Activated CD4-positive, alpha-beta T cell treated with anti-CD3 and anti-CD28 coated beads for 4 hours (primary cell): ENCODE measurements at places on chromosomes 13 and 19.

- DNase-seq: peak; percentile 52
Measured at GRCh38 chr19:54189145-54189734, at the start of gene MBOAT7. Gene MBOAT7 (minus strand): TSS chr19:54189580. CDS start chr19:54188508, 1,072 bp downstream.

DNA sequence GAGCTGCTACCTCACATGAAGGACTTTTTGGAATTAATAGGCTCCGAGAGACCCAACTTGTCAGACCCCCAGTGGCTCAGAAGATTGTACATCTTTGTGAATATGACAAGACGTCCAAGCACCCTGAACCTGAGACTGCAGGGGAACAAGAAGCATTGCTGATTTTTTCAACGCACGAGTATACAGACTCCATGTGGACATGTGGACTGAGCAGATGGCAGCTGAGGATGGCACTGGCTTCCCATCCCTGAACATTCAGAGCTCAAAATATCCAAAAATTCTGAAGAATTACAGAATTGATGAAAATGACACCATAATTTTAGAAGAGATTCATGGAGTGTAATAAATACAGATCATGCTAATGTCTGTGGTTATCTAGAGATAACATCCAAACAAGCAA lies 254.1 kb downstream of the MZT1 start:
- no peak for DNase-seq

DNA sequence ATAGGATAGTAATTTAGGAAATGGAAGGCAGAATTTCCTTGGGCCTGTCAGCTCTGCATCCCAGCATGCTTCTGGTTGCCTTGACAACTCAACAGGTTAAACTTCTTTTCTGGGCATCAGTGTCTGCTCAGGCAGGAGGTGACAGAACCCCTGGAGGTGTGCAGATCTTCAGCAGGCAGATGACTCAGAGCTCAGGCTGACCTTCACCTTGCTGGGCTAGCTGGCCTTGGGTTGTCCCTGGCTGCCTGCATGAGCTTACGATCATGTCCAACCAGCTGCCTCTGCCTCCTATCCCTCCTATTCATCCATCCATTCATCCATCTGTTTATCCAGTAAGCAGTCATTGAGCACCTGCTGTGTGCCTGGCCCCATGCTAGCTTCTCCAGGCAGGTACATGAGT lies 81.2 kb upstream of the KCTD15 start:
- no peak for DNase-seq

GRCh38 chr19:6126335-6126974 lies 9.0 kb upstream of the ACSBG2 start:
- no peak for DNase-seq

GRCh38 chr13:50170447-50171037 lies 155.3 kb downstream of the KCNRG start:
- no peak for DNase-seq

DNA sequence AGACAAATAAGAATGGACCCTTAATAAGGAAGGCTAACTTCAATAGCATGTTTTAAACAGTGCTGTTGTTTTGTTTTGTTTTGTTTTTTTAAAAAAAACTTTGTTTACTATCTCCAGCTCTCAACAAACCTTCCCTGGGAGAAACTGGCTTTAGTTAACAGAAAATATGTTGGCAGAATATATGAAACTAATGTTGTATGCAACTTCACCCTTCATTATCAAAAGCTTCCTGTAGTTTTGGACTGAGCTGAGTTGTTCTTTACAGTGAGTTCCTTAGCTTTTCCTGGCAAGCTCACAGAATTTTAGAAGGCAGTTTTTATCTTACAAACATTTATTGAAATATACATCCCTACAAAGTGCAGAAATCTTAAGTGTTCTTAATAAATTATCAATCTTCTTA lies 2480.7 kb upstream of the PCDH20 start:
- DNase-seq: no peak

- no peak for DNase-seq
Measured at GRCh38 chr13:114145256-114145655, 12.8 kb upstream of the RASA3 start.

DNA sequence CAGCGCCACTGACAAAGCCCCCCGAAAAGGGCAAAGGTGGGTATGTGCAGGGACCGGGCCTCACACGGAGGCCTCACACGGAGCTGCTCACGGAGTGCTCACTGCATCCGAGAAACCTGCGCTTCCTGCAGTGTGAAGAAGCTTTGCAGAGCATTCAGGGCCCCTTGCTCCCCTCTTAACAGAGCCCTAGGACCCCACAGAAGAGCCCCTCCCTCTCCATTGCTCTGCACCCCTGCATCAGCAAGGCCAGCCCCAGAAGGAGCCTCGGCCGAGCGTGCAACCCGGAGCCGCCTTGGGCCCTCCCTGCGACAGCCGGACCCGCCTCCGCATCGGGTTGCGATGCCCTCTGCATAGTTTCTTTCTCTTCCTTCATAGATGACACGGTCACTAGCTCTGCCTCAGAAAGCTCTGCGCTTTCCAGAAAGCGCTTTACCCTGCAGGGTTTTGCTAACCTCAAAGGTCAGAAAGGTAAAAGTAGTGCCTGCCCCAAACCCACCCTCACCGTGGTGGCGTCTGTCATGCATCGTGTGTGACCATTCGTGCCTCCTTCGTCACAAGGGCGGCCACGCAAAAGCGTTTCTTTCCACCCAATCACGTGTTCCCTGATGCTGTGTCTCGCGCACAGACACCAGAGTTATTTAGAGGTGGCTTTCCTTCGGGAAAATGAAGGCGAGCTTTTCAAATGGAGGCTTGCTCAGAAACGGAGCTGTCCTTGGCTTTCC lies 15.7 kb upstream of the F7 start:
- DNase-seq: no peak

- no peak for DNase-seq
Measured at GRCh38 chr19:2507109-2507508, 31.2 kb downstream of the GADD45B start.

DNA sequence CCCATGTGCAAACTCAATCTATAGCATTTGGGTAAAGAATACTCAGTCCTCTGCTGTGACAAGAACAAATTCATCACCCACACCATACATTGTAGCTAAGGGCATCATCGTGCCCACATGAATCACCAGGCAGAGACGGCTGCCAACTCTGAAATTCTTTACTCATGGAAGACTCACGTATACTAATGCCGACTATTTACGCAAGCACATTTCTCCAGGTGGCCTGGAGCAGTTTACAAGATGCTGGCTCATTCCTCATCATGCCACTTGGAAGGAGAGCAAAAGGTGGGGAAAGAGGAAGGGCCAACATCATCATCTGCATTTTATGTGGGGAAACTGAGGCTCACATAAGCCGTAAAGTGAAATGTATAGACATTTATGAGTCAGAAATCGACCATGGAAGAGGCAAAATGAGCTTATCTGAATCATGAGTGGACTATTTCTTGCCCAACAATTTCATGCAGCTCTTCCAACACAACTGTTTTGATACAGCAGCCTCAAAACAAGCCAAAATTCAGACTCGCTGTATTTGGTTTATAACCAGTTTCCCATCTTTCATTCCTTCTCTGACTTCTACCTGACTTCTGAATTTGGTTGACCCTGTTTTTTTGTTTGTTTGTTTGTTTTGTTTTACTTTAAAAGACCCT lies 213.9 kb upstream of the SERP2 start:
- no peak for DNase-seq

DNA sequence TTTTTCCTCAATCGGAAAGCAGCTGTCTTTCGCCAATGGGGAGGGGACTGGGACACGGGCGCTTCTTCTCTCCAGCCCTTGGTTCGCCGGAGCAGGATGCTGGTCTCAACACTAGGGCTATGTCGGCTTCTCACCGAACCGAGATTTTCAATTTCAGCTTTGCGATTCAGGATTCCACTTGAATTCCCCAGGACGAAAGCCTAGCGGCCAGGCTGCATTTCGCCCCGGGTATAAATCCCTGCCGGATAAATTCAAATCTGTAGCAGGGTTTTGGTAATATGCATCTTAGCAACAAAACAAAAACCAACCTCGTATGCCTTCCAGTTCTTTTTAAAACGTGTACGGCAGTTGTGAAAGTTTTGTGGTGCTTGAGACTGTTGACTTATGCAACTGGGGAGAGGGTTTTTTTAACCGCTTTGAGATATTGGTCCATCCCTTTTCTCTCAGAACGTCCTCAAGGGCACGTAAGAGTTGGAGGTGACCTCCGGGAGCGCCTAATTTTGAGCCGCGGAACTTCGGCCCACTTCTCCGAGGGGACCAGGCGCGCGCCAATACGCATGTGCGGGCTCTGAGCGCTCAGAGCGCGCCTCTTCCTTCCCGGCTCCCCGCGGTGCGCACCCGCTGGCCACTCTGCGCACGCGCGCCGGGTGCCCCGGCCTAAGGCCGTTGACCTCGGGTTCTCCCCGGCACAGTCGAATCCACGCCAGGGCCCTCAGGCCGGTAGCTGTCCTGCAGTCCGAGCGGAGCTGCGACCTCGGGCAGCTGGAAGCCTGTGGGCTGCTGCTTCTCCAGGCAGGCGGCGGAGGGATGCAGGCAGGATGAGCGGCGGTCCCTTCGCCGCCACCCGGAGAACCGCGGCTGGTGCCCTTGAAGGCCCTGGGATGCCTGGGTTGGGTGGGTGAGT lies 7.6 kb downstream of the POU4F1 start:
- DNase-seq: no peak

GRCh38 chr13:81874253-81874652 lies 1533.3 kb upstream of the SPRY2 start:
- no peak for DNase-seq

- no peak for DNase-seq
Measured at GRCh38 chr19:3333662-3334061, 32.7 kb upstream of the NFIC start.

- DNase-seq: no peak
Measured at GRCh38 chr13:105547851-105548250, 987.6 kb downstream of the EFNB2 start.

- no peak for DNase-seq
Measured at GRCh38 chr13:77034881-77035280, 7.9 kb upstream of the FBXL3 start.

- DNase-seq: no peak
Measured at GRCh38 chr13:50348371-50348770, 333.1 kb downstream of the KCNRG start.

GRCh38 chr13:110512198-110512740 lies 49.3 kb downstream of the RAB20 start:
- no peak for DNase-seq
